ENCODE measurements at places on chromosomes 16 and 17.

DNA sequence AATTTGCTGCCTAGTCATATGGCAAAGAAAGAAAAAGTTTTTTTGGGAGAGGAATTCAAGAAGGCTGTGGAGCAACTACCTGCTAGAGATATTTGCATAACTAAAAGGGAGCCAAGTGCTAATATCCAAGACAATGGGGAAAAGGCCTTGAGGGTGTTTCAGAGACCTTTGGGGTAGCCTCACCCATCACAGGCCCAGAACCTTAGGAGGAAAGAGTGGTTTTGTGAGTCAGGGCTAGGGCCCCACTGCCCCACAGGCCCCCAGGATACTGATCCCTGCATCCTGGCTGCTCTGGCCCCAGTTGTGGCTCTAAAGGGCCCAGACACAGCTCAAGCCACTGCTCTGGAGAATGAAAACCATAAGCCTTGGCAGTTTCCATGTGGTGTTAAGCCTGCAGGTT lies 41.9 kb upstream of the SDK2 start:
- no peak for DNase-seq

- DNase-seq: no peak
These were observed 21.1 kb downstream of the KRT25 start for GRCh38 chr17:40734018-40734417.

GRCh38 chr17:67605256-67605912 lies 112.4 kb upstream of the NOL11 start:
- no peak for DNase-seq

DNA sequence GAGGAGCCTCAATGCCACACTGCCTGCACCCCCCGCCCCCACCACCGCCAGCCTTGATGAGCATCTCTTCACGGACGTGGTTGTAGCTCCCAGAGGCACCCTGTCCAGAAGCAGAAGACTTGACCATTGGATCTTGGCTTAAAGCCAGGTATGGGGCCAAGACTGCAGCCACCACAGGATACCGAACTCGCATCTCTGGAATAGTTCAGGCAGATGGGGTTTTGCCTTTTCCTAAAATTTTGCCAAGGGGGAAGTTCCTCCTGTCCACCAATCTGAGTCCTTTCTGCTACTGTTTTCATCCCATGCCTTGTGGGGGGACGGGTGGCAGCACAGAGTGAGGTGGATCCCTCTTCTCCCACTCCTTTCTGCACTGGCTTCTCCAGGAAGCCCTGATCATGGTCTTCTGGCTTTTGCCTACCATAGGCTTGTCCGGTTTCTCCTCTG lies 939 bp downstream of the CORO6 start:
- DNase-seq: no peak

DNA sequence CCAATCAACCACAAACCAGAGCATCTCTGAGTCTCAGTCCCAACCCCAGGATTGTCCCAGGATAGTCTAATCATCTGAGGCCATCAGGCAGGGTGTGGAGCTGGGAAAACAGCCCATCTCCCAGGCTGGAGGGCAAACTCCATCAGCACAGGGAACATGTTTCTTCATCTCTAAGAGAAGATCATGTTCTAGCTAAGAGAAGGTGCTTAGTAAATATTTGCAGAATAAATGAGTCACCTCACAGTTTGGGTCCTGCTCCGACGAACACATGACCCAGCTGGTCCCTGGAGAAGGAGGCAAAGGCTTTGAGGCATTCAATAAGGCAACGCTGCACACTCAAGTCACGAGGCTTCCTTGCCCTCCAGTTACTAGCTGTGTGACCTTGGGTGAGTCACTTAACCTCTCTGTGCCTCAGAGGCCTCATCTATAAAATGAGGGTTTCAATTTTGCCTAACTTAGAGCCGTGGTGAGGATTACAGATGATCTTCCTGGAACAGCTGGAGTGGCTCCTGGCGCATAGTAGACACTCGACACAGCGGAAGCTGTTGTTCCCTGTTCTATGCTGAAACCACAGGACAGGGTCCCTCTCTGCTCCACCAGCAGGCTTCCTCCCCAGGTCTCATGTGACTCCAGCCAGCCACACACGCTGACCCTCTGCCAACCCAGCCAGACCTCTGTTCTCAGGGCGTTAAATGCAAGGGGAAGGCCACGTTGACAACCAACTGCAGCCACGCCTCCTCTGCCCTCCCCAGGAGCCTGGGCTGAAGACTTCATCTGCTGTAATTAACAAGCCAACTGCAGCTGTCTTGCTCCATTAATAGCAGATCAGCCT lies 10.3 kb upstream of the RPL38 start:
- DNase-seq: no peak

DNA sequence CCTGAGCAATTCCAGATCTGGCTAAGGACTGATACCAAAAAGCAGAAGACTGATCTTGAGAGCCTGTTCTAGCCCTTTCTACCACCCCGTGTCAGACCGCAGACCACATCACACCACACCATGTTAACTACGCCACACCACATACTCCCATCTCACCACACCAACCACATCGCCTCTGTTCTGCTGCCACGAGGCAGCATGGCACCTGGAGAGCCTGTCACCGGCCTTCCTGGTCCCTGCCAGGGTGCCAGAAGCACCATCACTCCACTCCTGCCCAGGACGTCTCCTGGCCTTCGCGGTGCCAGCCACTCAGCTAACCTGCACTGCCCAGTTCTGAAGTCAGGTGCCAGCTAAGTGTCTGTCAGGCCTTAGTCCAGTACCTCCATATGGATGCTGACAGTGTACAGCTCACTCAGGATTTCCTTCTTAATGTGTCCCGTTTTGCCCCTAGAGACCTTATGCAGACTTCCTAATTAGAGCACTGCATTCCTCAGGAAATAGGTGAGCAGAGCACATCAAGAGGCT lies 37.2 kb upstream of the BCAR1 start:
- peak; percentile 75 for DNase-seq

- DNase-seq: no peak
These were observed 3.0 kb downstream of the TP53I13 start for GRCh38 chr17:29571486-29571882.

DNA sequence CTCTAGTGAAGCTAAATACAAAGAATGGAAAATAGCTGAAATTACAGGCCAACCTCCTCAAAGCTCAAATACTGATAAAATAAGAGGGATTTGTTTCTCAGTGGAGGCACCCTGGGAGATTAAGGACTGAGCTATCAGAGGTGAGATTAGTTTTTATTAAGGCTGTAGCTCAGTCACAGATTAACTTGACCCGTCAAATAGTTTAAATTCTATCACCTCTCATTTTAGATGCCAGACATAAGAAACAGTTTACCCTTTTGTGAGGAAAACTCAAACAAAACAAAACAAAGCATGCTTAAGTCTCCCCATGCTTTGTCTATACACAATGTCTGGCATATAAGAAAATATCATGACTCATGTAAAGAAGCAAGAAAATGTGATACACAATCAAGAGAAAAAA lies 208.3 kb upstream of the PMFBP1 start:
- DNase-seq: no peak

- no peak for DNase-seq
These were observed 23.7 kb downstream of the MOSMO start for GRCh38 chr16:22031483-22032083.

DNA sequence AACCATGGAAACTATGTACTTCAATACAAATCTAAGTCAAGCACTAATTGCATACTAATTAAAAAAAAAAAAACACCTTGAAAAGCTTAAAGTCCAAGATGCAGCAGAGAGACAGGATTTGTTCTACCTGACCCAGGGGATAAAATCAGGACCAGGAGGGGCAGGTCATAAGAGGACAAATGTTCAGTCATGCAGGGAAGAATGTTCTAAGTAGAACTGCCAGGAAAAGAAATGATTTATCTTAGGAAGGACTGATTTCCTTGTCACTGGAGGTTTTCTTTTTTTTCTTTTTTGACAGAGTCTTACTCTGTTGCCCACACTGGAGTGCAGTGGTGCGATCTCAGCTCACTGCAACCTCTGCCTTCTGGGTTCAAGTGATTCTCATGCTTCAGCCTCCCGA lies 9.1 kb upstream of the GHDC start:
- DNase-seq: no peak

DNA sequence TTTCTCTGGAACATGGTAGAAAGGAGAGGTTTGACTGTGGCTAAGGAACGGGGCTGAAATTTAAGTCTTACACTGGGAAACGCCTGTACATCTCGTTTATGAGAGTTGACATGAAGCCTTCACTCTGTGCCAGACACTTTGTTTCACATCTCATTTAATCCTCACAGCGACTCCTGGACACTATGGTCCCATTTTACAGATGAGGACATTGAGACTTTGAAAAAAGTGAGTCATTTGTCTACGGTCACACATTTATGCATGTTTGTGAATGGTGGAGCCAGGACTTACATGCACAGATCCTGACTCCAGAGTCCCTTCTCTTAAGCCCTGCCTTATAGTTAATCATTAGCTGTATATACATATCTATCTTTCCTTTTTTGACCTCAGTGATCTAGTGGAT lies 318.4 kb upstream of the EEF2KMT start:
- no peak for DNase-seq

DNA sequence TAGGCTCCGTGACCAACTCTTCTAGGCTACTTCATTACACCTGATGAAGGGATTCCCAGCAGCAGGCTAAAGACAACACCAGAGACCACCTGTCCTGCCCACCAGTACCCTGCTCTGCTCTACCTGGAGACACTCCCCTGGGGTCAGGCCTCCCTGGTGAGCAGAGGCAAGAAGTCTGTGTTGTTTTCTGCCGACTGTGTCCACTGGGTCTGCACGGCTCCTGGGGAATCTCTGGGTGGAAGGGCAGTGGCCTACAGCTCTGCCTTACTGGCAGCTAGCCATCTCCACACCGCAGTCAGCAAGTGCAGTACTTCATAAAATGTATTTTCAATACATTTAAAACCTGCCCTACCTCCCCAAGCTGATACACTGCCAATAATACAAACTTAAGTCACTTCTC lies 6.8 kb downstream of the RSL1D1 start:
- DNase-seq: no peak

GRCh38 chr16:61780161-61780560 lies 256.1 kb downstream of the CDH8 start:
- DNase-seq: no peak

GRCh38 chr17:30543456-30543855 lies 66.2 kb downstream of the GOSR1 start:
- DNase-seq: no peak

All from CD4-positive, alpha-beta memory T cell (primary cell).